H7 (cell line): ENCODE measurements at places on chromosomes 16 and 17.

GRCh38 chr16:89406277-89406888 is 84.0 kb downstream of the ANKRD11 start:
- no peak for DNase-seq

DNA sequence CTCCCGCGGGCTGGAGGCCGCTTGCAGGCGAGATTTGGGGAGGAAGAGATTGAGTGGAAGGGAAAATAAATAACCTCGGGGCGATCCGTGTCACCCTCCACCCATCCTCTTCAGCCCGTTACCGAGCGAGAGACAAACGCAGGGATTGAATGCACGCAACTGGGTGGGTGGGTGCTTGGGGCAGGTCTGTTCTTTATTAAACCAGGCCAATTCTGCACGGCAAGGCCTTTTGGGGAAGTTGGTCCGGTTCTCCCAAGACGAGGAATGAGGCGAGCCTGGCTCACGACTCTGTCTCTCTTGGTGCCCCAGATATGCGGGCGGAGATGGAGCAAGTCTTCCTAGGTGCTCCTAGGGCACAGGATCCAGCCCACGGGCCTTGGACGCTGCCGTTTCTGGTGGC is 396 bp upstream of the HOXB7 start:
- no peak for DNase-seq

DNA sequence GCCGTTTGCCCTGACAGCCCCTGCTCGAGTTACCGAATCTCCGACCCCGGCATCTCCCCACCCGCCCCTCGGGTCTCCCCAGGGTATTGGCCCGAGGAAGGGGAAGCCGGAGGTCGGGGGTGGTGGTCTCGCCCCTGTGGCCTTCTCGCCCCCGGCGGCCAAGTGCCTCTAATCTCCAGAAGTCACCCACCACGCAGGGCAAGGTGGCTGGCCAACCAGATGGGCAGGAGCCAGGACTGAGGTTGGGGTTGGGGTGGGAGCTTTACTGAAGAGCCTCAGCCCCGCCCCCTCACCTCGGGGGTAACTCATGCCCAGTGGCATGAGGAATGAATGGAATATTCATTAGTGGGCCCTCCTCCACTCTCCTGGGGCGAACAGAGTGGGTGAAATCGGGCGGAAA is 637 bp downstream of the DHRS11 start:
- DNase-seq = peak; percentile 87

- DNase-seq = peak; percentile 39
Observed at GRCh38 chr16:77784441-77785372, 3.7 kb upstream of the VAT1L start.

- DNase-seq = no peak
Observed at GRCh38 chr16:87697256-87697655, 68.5 kb downstream of the KLHDC4 start.

GRCh38 chr17:2703181-2703580 is 8.4 kb downstream of the CLUH start:
- peak; percentile 52 for DNase-seq

GRCh38 chr17:60091908-60092331 is 13.2 kb upstream of the HEATR6 start:
- DNase-seq = no peak

- DNase-seq = no peak
Observed at GRCh38 chr17:16994631-16995030, 22.7 kb upstream of the TNFRSF13B start.

DNA sequence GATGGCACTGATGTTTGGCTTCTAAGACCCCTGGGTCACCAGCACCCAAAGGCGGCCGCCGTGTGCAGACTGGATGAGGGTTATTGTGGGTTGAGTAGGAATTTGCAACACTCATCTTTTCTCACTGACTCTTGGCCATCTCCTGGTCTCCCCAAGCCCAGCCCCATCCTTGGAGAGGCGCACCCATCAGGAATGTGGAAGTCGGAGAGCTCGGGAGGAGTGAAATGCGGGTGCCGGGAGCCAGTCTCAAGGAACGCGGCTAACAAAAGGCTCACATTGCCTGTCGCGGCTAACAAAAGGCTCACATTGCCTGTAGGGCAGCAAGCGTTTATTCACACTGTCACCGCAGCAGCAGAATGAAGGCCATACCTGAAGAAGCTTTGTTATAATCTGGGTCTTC is 248.6 kb downstream of the FOXL1 start:
- DNase-seq = peak; percentile 71

GRCh38 chr17:41825175-41825845 is 10.7 kb downstream of the NT5C3B start:
- no peak for DNase-seq

- no peak for DNase-seq
Observed at GRCh38 chr17:33509331-33509730, 216.2 kb upstream of the ASIC2 start.

GRCh38 chr17:73582359-73582758 is 61.9 kb downstream of the SDK2 start:
- DNase-seq = no peak

- DNase-seq = peak; percentile 86
Observed at GRCh38 chr17:74892974-74893911, at the start of gene FADS6. Gene FADS6, minus strand, starts transcription at chr17:74893633. Its CDS starts 38 bp downstream, at chr17:74893595.

- no peak for DNase-seq
Observed at GRCh38 chr17:58387834-58388233, 29.5 kb downstream of the RNF43 start.

- DNase-seq = no peak
Observed at GRCh38 chr16:66945939-66946338, 10.6 kb downstream of the CES2 start.

DNA sequence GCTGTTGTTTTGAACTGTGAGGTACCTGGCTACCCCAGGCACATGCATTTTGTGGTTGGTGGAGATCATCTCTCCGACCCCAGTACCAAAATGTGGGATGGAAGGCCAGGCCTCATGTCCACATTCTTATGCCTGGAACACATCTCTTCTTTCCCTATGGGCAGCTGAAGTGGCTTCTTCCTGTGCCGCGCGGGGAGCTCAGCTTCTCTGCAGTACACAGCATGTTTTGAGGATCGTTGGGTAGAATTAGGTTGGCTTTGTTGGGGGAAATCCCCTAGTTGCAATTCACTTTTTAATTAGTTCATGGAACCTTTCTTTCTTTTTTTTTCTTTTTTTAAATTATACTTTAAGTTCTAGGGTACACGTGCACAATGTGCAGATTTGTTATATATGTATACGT is 242.1 kb downstream of the MSI2 start:
- no peak for DNase-seq

GRCh38 chr17:73189417-73190099 is 3.3 kb upstream of the COG1 start:
- peak; percentile 80 for DNase-seq

- DNase-seq = no peak
Observed at GRCh38 chr16:80627108-80627507, 86.3 kb downstream of the DYNLRB2 start.

DNA sequence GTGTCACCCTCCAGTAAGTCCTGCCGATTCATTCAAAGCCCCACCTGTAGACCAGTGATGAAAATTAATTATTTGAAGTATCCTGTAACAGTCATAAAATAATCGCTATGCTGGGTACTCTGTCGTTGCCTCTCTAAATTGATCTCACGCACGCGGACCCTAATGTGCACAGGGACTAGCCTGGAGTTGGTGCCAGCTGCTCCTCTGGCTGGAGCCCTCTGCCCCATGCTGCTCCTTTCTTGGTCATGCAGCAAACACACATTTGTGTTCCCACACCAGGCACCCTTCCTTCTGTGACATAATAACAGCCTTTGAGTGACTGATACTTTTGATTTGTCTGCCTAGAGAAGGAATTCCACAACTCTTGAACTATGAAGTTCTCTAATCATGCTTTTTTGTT is 16.0 kb downstream of the RAB11FIP3 start:
- no peak for DNase-seq

DNA sequence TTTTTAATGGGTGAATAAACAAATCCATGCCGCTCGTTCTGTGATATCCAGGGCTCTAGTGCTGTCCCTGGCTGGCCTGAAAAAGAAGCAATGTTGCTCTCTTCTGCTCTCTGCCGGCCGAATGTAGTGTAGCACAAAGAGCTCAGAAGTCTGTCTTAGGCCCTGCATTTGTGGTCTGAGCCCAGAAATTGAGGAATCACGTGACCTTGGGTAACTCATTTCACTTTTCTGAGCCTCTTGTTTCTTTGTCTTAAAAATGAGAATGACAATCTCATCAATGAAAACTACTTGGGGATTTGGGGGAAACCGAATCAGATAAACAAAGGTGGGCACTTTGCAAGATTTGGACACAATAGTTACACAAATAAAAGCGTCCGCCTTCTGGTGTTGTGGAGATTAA is 381.6 kb upstream of the ASIC2 start:
- DNase-seq = peak; percentile 59

GRCh38 chr17:40499551-40500189 is 1.8 kb downstream of the TNS4 start:
- peak; percentile 92 for DNase-seq

DNA sequence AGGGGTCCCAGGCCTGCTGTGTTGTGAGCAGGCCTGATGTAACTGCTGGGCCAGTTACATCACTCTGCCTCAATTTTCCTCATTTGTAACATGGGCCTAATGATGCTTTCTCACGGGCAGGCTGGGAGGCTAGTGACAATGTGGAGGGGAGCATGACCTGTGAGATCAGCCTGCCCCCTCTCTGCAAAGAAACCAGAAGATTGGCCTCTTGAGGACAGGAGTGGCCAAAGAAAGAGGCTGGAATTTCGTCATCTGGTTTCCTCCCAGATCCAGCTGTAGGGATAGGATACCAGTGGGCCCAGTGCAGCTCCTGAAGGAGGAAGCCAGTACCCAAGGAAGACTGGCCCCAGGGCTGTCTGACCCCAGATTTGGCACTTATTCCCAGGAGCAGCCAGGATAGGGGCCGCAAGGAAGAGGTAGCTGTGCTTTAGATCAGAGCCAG is 615 bp upstream of the SREBF1 start:
- DNase-seq = no peak

GRCh38 chr17:43399839-43400328 is 1.1 kb downstream of the ARL4D start:
- peak; percentile 40 for DNase-seq

- DNase-seq = no peak
Observed at GRCh38 chr17:73292031-73292531, 19.7 kb downstream of the CDC42EP4 start.

DNA sequence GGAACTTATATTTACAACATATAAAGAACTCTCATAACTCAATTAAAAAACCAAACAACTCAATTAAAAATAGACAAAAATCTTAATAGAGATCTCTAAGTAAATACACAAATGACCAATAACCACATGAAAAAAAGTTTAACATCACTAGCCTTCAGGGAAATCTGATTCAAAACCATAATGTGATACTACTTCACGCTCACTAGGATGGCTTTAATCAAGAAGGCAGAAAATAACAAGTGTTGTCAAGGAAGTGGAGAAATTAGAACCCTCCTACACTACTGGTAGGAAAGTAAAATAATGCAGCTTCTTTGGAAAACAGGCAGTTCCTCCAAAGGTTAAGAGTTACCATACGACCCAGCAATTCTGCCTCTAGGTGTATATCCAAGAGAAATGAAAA is 8.4 kb downstream of the PHF12 start:
- DNase-seq = no peak
